Activated T-helper 17 cell treated with anti-CD3 and anti-CD28 coated beads, Interleukin-2, amount 50 U/mL, for 72 hours (primary cell): ENCODE measurements at places on chromosomes 6 and 20. TPM values are rescaled to one million over a fixed set of nuclear protein-coding genes. Genes with fewer than 3 reads are reported as not detected.
A peak's percentile ranks its signal among the peaks of the same experiment; 100 is the strongest.

GRCh38 chr20:8454137-8454712 is 322.2 kb downstream of the PLCB1 start:
- ATAC-seq: peak; percentile 99

DNA sequence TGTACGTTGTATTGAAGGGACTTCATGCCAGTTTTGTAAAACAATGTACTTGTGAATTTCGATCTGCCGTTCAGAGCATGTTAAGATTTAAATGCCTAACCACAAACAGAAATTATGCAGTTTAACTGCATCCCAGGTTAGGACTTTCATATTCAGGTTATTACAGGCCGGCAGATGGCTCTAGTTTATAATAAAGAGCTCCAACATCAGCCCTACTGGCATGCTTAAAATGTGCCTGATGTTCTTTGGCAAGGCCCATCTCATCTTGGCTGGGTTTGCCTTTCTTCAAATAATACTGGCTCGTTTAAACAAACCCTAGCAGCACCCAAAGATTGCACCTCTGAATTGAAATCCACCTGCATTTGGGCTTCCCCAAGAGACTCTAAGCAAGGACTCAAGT is 169.3 kb upstream of the RIN2 start:
- ATAC-seq: no peak

GRCh38 chr20:32556312-32557184 is 28.6 kb downstream of the NOL4L start:
- ATAC-seq: no peak

GRCh38 chr20:41079066-41079465 is 50.4 kb downstream of the TOP1 start:
- no peak for ATAC-seq

DNA sequence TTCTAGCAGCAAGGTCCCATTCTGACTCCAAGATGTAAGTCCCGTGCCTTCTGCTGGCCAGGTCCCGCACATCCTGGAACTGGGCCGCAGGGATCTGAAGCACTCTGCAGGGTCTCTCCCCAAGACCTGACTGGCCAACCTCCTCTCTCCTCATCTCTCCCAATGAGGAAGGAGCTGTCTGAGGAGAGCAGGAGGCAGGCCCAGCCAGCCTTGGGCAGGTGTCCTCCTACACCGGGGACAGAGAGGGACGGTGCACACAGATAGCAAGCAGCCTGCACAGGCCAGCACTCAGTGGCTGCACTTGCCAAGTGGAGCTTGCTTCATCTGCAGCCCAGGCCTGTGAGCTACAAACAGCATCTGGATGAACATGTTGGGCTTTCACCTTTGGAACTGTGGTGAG is 76.8 kb upstream of the CD93 start:
- ATAC-seq: no peak

- no peak for ATAC-seq
These were observed 56.4 kb upstream of the PTGIS start for GRCh38 chr20:49624317-49624716.

GRCh38 chr20:46507760-46508407 is 5.5 kb downstream of the ZNF334 start:
- ATAC-seq: peak; percentile 96

DNA sequence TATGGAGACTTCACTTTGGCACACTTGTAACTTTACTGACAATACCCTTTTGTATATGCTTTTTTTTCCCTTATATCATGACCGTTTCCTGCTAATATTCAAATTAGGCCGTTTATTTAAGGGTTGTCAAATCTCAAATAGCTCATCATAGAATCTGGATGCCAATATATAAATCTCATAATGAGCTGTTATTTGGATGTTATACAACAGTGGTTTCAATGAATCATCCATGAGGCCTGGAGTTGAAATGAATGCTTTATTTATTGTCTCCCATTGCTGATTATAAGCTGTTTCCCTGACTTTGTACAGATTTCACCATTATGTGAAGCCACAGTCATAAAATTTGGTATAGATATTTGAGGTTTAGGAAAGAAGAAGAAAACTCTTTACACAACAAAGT is 256.1 kb downstream of the PLCB1 start:
- no peak for ATAC-seq

- no peak for ATAC-seq
These were observed 90.0 kb upstream of the BACH2 start for GRCh38 chr6:90386399-90387382.

DNA sequence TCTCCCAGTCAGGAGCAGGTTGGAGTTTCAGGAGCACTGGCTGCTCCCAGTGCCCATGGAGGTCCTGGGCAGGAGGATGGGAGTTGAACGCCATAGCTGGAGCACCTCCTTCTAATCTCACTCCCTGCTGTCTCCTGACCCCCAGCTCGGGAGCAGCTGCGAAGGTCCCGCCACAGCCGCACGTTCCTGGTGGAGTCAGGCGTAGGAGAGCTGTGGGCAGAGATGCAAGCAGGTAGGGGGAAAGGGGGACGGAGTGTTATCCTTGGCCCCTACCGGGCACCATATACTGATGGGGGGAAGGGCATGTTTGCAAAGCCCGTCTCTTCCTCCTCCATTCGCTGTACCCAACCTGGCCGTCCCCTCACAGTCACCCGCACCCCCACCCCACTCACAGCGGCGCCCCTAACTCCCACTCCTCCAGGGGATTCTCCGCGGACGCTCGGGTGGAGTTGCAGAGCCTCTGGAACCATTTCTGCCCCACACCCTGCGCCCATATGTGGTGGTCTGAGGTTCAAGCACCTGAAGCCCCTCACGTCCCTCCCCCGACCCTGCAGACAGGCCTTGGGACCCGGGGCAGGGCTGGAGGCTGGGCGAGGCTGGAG is 16.7 kb downstream of the HSPA12B start:
- ATAC-seq: no peak

DNA sequence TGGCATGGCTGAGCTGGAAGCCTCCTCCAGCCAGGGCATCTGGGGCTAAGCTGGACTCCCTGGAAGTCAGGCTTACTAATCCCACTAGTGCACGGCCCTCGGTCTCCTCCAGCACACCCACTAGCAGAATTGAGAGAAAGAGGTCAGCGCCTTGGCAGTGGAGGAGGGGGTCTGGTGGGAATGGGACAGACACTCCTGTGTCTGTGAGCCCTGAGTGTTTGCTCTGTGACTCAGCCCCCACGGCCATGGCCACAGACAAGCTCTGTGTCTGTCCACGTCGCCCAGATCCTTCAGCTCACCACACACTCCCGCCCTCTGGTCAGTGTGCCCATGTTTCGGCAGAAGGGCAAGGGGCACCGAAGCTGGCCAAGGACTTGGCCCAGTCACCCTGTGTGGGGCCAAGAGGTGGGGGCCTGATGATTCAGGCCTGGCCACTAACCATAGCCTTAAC is 8.8 kb downstream of the MDFI start:
- no peak for ATAC-seq

DNA sequence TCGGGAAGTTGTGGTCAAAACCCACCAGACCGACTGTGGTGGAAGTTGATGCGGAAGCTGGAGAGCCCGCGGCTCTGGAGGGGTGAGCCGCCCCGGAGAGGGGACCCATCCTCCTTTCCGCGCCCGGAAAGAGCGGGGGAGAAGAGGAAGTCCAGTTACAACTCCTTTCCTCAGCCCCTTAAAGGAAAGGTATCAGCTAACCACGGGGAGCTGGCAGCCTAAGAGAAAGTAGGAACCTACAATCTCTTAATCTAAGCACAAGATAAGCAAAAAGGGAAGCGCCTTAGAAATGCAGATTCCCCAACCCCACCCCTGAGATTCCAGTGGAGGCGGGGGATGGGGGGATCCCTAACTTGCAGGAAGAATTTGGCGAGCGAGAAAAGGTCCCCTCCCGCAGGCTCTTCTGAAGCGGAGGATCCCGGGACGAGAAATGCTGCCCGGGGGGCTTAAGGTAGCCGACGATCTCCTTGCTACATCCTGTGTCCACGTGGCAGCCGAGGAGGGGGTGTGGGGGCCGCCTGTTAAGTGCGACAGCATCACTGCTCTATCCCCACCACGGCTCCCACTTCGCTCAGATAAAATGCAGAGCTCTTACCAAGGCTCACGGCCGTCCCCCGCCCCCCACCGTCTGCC is 87.5 kb downstream of the ZFP64 start:
- ATAC-seq: no peak

DNA sequence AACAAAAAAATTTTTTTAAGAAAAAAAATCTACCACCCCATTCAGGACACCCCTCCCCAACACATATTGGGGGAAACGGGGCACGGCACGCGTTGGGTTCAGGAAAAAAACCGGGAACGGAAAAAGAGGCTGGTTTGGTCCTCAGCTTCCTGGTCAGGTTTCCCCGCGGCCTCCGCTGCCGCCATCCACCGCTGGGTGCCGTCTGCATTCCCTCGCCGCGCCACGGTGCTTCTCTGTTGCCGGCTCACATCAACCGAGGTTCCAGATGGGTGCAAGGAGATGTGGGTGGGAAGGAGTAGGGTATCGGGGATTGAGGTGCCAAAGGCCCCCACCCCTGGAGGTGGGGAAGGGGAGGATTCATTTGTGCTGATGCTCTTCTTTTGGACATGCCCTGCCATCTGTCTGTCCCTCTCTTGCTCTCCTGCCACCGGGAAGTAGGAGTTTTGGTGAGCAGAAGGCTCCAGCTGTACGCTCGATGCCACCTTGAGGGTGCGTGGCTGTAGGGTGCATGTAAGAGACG is 5.8 kb downstream of the MCCD1 start:
- ATAC-seq: no peak

DNA sequence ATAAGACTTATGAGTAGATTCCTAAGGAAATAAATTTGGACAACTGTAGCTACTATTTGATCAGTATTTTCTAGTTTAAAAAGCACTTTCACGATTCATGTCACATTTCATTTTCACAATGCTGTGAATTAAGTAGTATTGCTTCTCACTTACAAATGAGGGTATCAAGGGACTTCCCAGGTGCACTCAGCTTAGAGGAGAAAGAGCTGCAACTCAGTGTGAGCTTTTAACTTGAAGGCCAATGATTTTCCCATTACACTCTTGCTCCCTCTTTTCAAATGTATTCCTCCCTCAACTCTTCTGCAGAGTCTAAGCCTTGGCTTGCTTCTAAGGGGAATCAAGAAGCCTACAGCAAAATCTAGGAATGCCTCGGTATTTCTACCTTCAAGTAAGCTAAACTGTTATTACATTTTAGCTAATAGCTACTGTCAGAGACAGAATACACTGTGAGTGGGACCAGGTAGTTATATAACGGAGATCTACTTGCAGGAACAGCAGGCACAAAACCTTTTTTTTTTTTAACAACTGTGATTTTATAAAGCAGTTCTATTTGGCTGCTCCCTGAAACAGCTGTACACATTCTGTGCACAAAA is 339.0 kb downstream of the SYNE1 start:
- no peak for ATAC-seq

DNA sequence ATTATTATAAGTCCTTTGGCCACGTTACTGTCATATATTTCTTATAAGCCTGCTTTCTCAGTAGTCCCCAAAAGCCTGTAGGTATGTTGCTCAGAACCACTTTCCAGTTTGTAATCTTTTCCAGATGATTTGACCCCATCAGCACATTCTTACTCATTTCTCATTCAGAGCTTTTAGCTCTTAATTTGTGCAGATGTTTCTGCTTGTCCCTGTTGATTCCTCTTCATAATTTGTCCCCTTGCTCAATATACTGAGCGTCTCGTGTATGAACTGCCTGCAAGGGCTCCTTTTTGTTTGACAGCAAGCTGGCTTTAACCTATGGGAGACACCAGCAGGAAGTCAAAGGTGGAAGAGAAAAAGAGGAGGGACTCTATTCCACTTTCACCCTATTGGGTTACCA is 733.8 kb upstream of the GJE1 start:
- ATAC-seq: no peak

DNA sequence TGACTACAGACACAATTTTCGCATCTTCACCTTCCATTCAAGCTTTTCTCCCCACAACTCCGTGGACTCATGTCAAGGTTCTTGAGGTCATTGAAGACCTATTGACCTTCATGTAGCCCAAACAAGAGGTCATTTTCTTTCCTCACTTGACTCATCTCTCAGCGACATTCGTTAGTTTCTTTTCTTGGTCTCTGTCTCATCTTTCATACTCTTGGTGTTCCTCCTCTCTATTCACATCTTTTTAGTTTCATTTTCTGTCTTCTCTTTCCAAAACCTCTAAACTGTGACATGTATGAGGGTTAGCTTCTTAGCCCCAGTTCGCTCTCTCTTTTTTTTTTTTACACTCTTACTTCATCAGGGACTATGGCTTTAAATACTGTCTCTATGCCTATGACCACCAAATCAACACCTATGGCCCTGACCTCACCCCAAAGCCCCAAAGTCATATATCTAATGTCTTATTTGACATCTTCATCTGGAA is 128.6 kb upstream of the BACH2 start:
- peak; percentile 90 for ATAC-seq

DNA sequence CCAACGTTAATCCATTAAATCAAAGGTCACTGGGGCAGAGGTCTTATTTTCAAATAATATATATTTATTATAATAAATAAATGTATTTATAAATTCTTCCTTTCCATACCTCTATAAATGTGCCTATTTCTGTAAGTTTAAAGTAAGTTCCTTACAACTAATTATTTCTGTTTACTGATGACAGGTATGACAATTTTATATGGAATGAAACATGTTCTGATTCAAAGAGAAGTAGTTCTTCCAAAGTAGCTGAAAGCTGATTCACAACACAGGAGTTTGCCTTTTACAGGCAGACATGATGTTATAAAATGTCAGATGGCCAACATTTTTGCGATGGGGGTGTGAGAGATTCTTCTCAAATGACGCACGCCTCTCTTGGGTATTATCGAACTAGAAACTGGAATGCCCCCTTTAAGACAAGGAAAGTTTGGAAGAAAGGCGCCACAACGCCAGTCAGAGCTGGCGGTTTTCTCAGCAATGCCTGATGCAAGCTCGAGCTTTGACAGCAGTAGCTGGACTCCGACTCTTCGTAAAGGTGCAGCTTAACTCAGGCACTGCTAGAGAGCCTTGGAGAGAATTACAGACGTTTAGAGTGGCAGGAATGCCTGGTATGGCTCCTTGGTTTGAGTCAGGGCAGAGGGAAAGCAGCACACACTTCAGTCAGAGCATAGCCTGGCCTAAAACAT is 92.1 kb downstream of the FOXC1 start:
- no peak for ATAC-seq

- ATAC-seq: peak; percentile 68
These were observed 125.2 kb downstream of the HIVEP2 start for GRCh38 chr6:142819603-142820337.

DNA sequence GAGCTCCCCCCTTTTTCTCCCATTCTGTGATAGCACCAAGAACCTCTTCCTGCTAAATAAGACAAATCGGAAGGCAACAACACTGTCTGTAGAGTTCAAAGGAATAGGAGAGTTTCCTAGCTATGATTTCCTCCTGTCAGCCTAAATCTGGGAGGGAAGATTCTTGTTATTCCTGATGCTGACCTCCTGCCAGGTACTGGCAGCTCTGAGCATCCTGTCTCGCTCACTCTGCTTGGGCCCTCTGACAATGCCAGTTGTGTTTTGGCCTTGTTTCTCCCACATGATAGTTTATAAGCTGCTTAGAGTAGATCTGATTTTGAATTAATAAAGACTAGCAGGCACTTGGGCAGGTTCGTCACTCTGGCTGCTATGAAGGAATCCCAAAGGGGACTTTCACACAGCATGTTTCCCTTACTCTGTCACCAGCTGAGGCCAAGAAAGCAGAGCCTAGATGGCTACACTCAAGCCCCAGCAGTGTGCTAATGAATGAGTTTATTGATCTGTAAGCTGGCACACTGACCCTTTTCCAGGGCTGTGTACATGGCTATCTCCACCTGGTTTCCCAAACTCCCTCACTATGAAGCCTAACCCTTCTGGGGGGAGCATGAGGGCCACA is 52.3 kb downstream of the UQCC1 start:
- ATAC-seq: no peak

B3GALT4 gene
- 4.0 TPM for total RNA-seq

EYA4 gene
- total RNA-seq: not detected

ATP6V1G2 gene
- 2.1 TPM for total RNA-seq

MLN gene
- total RNA-seq: not detected

SEL1L2 gene
- not detected for total RNA-seq

HLA-DRA gene
- total RNA-seq: 13.6 TPM
